Caki2 (cell line): ENCODE measurements at places on chromosomes 13 and 19.
A peak's percentile ranks its signal among the peaks of the same experiment; 100 is the strongest.

DNA sequence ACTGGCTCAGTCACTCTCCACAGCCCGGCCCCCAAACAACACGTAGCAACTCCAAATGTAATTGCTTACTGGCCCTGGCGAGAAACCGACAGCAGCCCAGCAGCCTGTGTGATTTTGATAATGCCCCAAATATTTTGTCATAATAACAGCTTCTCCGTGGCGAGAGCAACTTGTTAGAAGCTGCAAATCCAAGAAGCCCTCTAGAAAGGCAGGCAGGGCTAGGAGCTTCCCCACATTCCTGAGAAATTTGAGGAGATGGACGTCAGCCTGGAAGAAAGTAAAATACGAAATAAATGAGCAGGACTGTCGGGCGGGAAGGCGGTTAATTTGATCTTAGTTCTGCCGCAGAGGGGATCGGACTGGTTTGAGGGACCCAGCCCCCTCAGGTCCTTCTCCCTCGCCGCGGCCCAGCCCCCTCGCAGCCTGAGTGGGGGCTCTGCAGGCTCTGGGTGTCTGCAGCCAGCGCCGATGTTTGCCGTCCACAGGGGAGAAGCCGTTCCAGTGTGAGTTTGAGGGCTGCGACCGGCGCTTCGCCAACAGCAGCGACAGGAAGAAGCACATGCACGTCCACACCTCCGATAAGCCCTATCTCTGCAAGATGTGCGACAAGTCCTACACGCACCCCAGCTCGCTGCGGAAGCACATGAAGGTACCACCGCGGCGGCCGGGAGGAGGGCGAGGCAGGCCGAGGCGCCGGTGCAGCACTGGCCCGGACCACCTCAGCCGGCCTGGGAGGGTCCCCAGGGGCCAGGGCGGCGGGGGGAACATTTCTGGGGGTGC lies 3.1 kb downstream of the ZIC2 start:
- DNase-seq, result no peak

GRCh38 chr13:30712536-30713532 lies 22.5 kb upstream of the ALOX5AP start:
- no peak for DNase-seq

DNA sequence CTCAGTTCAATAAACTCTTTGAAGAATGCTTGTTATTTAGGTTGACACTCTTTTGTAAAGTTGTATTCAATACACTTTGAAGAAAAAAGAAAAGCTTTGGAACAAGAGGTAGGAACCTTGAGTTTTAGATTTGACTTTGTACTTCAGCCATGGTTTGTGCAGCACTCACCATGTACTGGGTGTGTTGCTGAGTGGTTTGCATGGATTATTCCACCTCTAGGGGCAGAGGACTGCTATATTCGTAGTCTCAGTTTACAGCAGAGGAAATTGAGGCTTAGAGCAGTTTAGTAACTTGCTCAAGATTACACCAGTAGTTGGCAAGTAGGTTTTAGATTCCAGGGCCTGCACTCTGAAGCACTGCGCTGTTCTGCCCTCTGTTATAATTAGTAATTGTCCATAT lies 68.8 kb downstream of the DNAJC3 start:
- no peak for DNase-seq

DNA sequence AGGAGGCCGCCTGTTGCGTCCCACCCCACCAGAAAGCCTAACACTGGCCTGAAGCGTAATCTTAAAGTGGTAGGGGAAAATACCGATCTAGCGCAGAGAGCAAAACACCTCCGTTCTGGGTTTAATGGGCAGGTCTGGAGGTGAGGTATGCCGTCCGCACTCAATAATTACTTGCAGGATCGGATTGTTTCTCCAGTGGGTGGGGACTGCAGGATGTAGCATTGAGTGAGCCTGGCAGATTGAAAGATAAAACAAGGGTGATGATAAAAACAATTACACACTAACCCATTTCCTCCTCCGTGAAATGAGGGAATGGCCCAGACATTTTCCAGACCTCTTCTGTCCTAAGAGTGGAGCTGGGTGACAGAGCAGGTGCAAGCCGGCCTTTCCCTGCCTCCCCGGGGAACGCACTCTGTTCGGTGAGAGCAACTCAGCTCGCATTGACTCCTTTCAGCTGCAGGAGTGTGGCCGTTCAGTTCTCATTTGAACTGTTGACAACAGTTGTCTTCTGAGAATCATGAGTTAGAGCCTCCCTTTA lies 110.2 kb upstream of the DOCK9 start:
- DNase-seq, result no peak

DNA sequence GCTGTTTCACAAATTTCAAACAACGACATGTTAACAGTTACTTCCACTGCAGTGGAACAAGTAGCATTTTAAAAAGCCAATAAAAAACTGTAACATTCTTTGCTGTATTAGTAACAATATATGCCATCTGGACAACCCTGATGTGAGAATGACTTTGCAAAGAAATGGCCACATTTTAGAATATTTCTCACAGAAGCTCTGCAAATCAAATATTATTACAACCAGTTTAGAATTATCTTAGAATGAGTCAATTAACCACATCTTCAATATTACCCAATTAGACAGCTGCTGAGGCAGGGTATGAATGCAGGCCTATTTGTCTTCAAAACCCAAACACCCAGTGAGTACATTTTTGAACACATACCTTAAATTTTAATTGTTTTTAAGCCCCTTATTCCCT lies 3.2 kb downstream of the ZNF699 start:
- DNase-seq, result no peak

GRCh38 chr19:18401580-18402112 lies 4.2 kb upstream of the LRRC25 start:
- peak; percentile 91 for DNase-seq

DNA sequence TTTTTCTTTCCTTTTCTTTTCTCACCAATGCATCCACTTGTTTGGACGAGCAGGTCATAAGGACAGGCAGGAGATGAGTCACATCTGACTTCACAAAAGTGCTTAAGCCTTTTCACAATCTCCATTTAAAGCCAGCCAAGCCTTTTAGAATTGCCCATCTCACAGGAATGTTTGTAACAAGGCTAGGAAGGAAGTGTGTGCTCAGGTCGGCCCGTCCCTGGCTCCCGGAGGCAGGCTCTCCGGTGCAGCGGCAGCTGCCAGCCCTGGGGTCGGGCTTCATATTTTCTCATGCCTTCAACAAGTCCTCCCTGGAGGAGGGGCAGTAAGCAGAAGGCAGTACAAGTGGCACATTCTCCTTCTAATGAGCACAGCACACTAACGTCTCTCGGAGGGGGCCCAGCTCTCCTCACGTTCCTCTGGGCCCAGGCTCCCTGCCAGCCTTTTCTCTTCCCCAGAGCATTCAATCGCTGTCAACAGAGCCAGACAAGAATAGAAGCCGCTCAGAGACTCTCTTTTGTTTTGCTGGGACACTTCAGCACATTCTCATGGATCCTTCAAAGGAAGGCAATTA lies 180.5 kb downstream of the COL4A1 start:
- DNase-seq, result peak; percentile 80

GRCh38 chr13:59658027-59658737 lies 505.5 kb downstream of the DIAPH3 start:
- no peak for DNase-seq

GRCh38 chr13:105952973-105953290 lies 582.5 kb downstream of the EFNB2 start:
- no peak for DNase-seq

- peak; percentile 50 for DNase-seq
Measured at GRCh38 chr19:41328157-41328841, 18.3 kb downstream of the CCDC97 start.

- DNase-seq, result no peak
Measured at GRCh38 chr13:59478908-59479307, 684.8 kb downstream of the DIAPH3 start.

GRCh38 chr13:23683084-23683483 lies 112.9 kb downstream of the TNFRSF19 start:
- DNase-seq, result no peak

DNA sequence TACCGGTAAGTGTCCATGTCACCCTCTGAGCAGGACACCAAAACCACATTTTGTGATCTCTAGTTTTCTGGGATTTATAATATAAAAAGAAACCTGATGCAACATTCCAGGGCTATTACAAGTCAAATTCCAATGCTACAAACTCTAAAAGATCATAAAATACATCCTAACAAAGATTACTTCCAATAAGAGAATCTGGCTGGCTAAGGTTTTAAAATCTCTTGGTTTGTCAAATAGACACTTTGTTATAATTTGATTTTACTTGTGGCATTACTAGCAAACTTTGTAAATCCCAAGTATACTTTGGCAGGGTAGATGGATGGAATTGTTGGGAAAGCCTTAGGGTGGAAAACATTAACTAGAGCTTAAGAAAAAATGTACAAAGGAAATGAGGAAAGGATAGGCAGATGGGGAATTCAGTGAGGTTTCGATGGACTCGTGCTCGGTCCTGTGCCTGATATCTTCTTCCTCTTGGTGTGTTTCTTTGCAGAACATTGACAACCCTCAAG lies 74.0 kb upstream of the POMP start:
- no peak for DNase-seq

DNA sequence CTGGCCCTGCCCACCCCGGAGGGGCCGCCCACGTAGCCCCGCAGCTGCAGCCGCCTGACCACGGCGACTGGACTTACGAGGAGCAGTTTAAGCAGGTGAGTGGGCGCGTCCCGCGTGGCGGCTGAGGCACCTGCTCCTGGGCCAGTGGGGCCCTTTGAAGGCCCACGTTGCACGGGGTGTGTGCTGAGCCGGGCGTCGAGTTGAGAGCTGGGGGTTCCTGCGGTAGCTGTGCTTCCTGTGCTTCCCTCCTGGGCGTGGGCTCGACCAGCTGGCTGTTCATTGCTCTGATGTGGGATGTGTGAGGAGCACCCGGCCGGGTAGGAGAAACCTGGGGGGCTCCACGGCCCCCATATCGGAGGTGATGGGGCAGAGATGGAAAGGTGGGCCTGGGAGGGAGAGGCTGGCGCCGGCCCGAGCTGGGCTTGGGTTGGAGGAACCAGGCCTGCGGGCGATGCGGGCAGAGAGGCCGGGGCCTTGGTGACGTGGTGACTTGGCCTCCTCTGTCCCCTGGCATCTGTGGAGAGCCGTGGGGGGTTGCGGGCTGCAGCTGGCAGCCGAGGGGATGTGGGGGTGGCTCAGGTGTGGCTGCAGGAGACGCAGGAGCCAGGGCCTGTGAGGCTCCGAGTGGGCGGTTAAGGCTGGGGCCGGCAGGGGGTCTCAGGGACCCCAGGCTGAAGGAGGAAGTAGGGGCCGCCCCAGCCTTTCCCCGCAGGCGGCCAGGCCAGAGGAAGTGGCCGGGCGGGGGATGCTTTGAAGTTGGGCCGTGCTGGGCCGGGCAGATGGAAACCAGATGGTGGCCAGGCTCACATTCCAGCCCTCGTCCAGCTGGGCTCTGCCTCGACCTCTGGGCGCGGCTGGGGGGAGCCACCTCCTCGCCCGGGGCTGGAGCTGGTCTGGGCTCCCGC lies 7.1 kb downstream of the ARID3A start:
- DNase-seq, result no peak

GRCh38 chr19:3269916-3270671 lies 45.6 kb downstream of the CELF5 start:
- no peak for DNase-seq
